ENCODE measurements at places on chromosomes 5 and 9.

- peak; percentile 15 for DNase-seq
Measured at GRCh38 chr5:10601246-10602030, 37.6 kb downstream of the ANKRD33B start.

DNA sequence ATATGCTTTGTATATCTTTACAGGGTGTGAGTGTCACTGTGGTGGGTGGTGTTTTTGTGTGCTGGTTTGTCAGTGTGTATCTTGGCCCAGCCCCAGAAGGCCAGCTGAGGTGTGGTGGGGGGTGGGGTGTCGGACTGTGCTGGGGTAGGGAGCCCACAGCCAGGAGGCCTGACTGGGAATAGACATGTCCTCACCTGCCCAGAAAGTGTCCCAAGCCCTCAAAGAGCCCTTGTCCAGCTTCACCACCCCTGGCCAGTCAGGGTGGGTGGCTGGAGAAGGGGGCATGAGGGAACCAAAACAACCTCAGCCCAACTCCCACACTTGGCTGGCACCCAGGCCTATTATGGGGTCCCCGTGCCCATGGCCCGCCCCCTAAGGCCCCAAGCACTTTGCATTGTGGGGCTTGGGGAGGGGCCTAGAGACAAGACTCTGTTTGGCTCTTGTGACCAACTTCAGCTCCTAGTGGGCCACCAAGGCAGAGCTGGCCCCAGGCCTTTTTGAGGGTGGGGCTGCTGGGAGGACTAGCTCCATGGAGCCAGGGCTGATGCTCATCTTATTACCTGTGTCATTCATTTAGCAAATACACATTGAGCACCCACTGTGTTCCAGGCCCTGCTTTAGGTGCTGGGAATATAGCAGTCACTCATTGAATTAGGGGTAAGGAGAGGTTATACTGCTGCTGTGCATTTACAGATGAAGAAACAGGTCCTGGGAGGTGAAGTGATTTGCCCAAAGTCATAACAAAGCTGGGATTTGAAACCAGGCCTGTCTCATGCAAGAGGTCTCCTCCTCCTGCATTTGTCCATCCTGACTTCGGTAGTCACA, 56.2 kb upstream of the PSD2 start:
- DNase-seq: no peak

- DNase-seq: no peak
Measured at GRCh38 chr9:17611917-17612316, 33.1 kb downstream of the SH3GL2 start.

DNA sequence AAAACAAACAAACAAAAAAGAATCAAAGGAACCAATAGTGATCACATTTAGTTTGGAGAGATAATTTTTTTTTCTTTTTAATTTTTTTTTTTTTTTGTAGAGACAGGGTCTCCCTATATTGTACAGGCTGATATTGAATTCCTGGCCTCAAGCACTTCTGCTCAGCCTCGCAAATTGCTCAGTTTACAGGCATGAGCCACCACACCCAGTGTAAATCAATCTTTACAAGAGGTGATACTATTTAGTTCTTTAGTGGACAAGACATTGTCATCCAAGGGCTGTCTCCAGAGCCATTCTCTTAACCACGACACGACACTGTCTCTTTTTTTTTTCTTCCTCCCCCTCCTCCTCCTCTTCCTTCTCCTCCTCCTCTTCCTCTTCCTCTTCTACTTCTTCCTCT, 29.6 kb downstream of the ERAP2 start:
- no peak for DNase-seq

DNA sequence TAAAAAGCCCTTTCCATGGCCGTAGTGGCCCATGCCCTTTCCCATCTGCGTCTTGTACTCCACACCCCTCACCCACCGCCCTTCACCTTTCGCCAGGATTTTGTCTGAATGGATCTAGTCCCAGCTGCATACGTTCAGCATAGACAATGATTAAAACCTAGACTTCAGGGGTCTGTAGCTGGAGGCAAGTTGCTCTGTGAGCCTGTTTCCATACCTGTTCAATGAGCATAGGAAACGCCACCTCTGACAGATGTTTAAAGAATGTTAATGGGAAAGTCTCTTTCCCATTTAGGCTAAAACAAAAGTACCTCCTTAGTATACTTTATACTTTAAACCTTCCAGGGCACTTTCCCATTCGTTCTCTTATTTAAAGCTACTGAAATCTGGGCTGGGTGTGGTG, 105.7 kb downstream of the SPRY4 start:
- no peak for DNase-seq

DNA sequence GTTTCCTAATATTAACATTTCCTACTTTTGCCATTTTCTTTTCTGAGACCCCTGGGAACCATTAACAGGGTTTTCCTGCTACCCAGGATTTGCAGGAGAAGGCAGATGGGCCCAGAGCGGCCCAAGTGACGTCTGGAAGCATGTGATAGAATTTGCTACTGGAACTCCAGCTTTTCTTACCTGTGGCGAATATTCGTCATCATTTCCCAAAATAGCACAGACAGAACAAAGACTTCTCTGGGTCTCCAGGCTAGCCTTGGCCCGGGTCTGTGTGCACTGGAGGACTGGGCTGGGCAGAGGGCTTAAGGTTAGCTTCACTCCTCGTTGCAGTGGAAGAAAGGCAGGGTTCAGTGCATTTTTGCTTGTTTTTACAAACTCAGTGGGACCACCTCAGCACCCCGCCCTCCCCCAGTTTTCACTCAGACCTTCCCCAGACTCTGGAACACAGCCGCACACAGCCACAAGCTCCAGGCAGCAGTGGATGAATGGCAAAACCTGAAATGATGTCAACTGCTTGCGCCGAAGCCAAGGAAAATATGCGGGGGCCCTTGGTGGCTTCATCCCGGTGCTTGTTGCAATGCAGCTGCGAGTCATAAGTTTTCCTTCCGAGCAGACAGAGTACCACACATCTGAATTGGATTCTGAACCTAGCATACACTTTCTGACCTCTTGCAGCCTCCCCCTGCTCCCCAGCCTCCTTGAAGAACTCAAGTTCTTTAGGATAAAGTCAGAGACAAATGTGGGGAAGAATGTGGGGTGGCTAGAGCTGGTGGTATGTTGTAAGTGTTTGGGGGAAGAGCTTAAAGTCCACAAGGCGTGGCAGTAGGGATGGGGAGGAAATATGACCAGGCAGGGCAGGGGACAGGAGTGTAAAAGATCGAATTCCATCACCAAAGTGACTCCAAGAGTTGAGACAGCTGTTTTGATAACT, 586.0 kb downstream of the CCDC171 start:
- DNase-seq: no peak

GRCh38 chr9:92501671-92502393, 19.5 kb upstream of the ASPN start:
- DNase-seq: no peak

DNA sequence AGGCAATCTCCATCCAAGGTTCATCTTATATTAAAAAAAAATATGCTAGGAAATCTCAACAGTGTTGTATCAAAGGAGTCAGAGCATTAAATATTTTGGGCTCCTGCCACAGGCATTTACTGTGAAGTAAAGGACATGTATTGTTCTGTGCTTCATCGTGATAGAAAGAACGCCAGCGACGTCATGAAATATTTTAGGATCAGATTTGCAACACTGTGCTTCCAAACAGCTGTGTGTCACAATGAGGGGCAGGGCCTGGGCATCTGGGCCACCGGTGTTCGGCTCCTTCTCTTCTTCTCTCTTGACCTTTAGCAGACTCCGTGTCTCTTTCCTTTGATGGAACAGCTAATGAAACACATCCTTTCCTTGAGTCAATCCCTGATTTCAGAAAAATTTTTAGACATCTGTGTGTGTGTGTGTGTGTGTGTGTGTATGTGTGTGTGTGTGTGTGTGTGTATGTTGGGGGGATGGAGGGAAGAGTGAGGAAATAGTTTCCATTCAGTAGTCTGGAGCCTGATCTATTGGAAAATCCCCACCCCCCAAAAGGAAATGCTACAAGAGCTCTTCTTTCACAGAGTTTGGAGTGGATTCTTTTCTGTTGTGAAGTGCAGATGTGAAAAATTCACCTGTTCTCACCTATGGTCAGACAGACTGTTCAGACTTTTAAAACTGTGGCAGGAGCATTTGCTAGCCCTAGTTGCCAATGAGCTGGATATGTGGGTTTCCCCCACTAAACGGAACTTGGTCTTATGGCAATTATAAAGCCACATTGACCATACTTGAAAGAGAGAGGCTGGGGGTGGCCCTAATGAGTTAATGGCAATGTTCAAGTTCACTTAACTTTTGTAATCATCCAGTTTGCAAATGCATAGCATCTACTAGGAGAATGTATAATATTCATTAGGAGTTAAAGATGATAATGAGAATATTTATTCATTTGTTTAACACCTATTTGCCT, 18.1 kb upstream of the TNC start:
- no peak for DNase-seq

DNA sequence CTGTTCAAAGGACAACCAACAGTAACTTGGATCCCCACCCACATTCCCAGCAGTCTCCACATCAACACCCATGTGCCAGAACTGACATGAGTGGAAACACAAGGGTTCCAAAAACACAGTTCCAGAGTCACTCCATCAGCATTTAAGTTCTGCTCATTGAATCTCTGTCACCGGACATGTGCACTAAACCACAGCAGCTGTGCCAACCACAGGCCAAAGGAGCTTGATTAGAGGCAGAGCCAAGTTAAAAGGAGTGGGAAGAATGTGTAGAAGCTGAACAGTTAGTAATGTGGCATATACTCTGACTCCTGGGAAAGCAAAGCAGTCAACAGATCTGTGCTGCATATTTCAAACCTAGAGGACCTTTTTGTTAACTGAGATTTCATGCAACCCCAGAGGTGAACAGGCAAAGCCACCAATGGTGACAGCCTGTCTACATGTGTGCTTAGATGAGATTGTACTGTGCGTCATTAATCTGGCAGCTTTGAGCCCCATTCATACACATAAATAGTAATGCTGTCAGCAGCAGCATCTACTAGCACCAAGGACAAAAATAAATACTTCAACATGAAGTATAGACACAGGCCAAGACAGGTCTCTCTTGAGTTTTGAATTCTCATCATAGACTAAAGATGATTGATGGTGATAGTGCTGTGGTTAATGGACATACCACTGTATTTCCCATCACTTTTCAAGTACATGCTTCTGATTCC, 16.4 kb upstream of the FST start:
- DNase-seq: no peak

GRCh38 chr5:141761-142160, 49.5 kb upstream of the LRRC14B start:
- DNase-seq: no peak

DNA sequence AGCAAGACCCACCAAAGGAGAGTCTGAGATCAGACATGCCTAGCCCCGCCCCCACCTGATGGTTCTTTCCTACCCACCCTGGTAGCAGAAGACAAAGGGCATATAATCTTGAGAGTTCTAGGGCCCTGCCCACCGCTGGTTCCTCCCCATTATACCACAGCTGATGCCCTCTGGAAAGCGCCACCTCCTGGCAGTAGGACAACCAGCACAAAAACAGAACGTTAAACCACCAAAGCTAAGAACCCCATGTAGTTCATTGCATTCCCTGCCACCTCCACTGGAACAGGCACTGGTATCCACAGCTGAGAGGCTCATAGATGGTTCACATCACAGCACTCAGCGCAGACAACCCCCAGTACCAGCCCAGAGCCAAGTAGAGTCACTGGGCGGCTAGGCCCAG, 81.2 kb upstream of the TRPC7 start:
- no peak for DNase-seq

DNA sequence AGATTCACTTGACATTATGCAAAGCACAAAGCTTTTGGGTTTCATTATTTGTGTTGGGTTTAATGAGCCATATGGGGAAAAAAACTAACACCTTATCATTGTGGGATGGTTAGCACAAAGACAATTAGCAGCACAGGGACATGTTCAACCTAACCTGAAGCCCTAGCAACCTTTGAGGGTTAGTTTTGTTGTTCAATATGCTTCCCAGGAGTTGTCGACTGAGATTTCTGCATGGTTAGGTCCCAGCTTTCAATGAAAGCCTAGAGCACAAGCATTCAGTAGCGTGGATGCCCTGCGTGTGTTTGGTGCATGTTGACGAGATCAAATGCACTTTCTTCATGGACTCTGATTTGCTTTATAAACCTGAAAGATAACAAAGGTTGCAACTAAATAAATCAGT, 565.2 kb upstream of the TLE4 start:
- DNase-seq: no peak

GRCh38 chr9:95771556-95772246, 103.8 kb upstream of the ERCC6L2 start:
- no peak for DNase-seq

DNA sequence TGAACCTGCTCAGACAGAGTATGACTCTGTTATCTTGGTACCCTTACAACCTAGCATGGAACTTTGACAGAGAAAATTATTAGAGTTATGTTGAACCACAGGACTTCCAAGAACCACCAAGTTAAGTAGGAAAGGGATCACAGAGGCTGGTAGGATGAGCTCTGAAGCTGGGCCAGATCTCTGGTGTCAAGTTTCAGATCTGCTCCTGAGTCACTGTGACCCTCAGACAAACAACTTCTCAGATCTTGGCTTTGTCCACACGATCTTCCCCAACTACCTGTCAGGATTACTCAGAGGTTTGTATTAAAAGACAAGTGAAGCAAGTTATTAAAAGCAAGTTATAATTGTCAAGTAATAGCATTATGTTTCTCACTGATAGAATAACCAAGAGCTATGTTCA, 189.0 kb downstream of the SEC61B start:
- DNase-seq: no peak

- DNase-seq: no peak
Measured at GRCh38 chr9:37464006-37464405, 1.2 kb downstream of the ZBTB5 start.

DNA sequence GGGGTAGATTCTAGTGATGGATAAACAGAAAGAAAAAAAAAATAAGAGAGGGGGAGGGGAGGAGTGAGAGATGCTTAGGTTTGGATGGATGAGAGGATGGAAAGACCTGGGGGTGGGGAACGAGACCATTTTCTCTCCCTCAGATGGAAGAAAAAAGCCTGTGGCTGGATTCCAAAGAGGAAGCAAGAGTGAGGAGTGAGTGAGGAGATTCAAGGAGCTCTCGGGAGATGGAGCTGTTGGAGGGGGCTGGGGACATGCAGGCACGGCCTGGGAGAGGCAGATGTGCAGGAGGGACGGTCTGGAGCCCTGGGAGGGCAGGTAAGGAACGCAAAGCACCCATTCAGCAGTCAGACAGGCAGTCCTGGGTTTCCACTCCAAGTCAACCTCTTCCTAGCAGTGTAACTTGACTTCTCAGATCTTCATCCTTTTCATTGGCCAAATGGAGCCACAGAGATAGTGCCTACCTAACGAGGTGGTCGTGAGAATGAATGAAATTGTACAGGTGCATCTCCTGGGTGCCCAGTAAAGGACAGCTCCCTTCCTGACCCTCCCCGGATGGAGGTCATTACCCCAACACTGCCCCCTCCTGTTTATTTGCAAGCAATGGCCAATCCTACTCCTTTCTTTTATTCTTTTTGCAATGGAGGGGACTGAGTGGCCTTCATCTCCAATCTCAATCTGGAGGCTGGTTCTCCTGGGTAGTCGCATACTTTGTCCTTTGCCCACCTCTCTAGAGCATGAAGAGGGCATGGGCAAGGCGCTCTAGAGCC, 52.2 kb downstream of the PCDH1 start:
- DNase-seq: no peak

DNA sequence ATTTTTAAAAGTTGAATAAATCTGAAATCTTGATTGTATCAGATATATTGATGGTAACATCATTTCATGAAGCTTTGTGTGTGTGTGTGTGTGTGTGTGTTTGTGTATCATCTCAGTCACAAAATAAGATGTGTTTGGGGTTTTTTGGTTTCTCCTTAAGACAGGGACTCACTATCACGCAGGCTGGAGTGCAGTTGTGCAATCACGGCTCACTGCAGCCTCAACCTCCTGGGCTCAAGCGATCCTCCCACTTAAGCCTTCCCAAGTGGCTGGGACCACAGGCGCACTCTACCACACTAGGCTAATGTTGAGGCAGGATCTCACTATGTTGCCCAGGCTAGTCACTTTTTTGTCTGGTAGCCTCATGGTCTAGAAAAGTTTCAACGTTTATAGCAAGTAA, 83.4 kb upstream of the DMRT1 start:
- no peak for DNase-seq

Measured in stimulated activated CD4-positive, alpha-beta T cell treated with anti-CD3 and anti-CD28 coated beads, Interleukin-2, amount 100 ng/mL, for 24 hours (primary cell).